ENCODE measurements at places on chromosomes 13 and 19. TPM values are rescaled to one million over a fixed set of nuclear protein-coding genes. Genes with fewer than 3 reads are reported as not detected.
A peak's percentile ranks its signal among the peaks of the same experiment; 100 is the strongest.

GRCh38 chr13:114128624-114129522 lies 3.5 kb downstream of the RASA3 start:
- peak; percentile 94 for DNase-seq

The AMER2 gene
- total RNA-seq = not detected

The OLFM4 gene
- total RNA-seq = not detected

The DAND5 gene
- not detected for total RNA-seq
